GM23248 (cell line): ENCODE measurements at places on chromosomes 4 and X. TPM values are rescaled to one million over a fixed set of nuclear protein-coding genes. Genes with fewer than 3 reads are reported as not detected.

- no peak for DNase-seq
Measured at GRCh38 chr4:100985576-100985975, 361.8 kb downstream of the PPP3CA start.

DNA sequence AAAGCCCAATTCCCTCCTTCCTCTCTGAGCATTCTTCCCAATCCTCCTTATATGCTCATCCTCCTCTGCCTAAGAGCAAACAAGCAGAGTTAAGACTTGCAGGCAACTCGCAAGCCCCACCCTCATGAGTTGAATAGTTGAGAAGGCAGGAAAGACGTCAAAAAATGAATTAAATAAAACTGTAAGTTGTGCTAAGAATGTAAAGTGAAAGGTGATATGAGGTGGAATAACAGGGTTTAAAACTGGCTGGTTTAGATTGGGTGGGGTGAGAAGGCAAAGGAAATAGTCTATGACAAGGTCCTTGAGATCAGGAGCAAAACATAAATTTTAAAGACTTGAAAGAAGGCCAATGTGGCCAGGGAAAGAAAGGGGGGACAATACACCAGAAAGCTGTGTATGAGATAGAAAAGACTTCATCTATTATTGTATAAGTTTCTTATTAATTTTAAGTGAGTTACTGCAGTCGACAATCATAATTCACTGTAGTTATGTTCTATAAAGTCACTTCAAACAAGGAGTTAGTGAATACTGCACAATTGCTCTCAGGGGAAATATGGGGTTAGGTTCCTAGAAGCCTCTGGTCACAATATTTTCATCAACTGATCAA is 124.9 kb downstream of the RELL1 start:
- no peak for DNase-seq

DNA sequence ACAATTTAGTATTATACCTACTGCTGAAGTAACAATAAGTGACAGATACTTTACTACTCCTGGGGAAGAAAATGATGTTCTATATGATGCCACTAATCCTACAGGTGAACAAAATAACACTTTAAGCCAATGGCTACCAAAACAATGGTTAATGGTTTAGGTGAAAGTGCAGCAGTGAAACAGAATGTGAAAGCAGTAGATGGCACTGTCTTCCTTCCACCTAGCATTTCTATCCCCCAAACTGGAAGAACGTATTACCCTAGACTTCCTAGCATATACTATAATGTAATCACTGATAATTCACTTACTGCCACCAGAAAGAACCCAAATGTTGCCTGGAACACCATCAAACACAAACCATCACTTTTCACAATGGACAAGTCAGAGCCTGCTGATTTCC is 18.9 kb upstream of the CABS1 start:
- no peak for DNase-seq

- no peak for DNase-seq
Measured at GRCh38 chrX:153880440-153880815, 5.5 kb downstream of the L1CAM start.

ARHGAP6 gene
- polyA plus RNA-seq, result 0.08 TPM in 2 replicates
